Thoracic aorta (tissue), 2 donors: ENCODE measurements at places on chromosomes 12 and 14. TPM values are rescaled to one million over a fixed set of nuclear protein-coding genes. Genes with fewer than 3 reads are reported as not detected.

The PITPNM2 gene
- 14.3 TPM for total RNA-seq

The ABCD2 gene
- total RNA-seq, result 1.1 TPM

The DAO gene
- total RNA-seq, result not detected

The POTEM gene
- total RNA-seq, result not detected

The KLRG1 gene
- 3.0 TPM for total RNA-seq

The PTPRQ gene
- 2.3 TPM for total RNA-seq

The SMAGP gene
- 7.8 TPM for total RNA-seq

DNA sequence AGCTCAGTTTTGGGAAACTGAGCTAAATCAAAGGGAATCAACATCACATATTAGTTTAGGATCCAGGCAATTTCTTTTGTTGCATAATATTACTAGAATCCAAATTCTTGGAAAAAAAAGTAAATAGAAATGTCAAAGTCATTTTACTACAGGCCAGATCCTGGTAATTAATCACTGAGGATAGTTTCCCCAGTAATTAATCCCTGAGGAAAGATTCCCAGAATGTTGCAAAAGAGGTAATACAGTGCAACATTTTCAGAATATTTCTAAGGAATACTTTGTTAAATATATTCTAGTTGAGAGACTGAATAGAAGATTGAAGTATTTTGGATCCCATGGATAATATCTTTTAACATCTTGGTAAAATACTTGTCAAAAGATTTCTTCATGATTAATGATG lies 207.0 kb upstream of the GARIN2 start:
- no peak overlapping the region for H3K27ac ChIP-seq
- no peaks in the 10 kb centered on the region for H3K4me1 ChIP-seq
- H3K27me3 ChIP-seq, result no peaks in the 10 kb centered on the region

DNA sequence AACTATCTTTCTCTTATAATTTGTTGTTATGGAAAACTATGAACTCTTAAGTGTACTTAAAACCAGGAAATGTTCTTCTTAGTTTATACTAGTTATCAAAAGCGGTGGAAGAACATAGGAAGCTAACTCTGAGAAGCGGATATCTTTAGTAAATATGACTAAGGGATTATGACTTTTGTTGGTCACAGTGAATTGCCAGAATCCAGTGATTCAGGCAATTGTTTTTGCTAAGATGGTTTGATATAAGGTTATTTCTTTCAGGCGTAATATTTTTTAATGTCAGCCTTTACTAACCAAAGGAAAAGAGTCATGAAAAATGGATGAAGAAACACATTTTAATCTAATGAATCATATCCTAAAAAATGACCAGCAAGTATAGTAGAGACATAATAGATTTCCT lies 473.5 kb downstream of the FOXG1 start:
- no peaks in the 10 kb centered on the region for H3K36me3 ChIP-seq
- no peak for DNase-seq
- no peak overlapping the region for H3K4me3 ChIP-seq
- H3K4me1 ChIP-seq, result no peaks in the 10 kb centered on the region
- H3K27ac ChIP-seq, result no peak overlapping the region

DNA sequence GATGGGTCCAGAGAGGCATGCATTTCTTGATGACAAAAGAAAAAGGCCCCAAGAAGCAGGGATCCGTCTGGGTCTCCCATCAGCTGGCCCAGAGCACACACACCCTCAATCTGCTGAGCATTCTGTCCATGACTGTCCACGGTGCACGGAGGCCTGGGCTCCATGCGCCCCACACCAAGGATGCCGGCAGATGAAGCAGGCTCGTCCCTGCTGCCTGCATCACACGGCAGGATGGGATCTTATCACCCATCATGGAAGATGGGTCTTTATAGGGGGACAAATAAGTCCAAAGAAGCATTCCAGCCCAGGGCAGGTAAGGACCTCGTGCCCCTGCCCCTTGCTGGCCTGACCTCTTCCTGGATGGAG lies 59.7 kb downstream of the PRIMA1 start:
- no peak overlapping the region for H3K27ac ChIP-seq
- H3K4me1 ChIP-seq, result no peaks in the 10 kb centered on the region
- no peak for DNase-seq
- no peak overlapping the region for H3K4me3 ChIP-seq
- no peaks in the 10 kb centered on the region for H3K36me3 ChIP-seq
- H3K27me3 ChIP-seq, result no peaks in the 10 kb centered on the region

GRCh38 chr14:26175658-26176057 lies 422.2 kb downstream of the NOVA1 start:
- H3K27ac ChIP-seq, result no peak overlapping the region
- DNase-seq, result no peak
- H3K4me3 ChIP-seq, result no peak overlapping the region
- H3K4me1 ChIP-seq, result no peaks in the 10 kb centered on the region
- H3K27me3 ChIP-seq, result no peaks in the 10 kb centered on the region
- H3K36me3 ChIP-seq, result no peaks in the 10 kb centered on the region

DNA sequence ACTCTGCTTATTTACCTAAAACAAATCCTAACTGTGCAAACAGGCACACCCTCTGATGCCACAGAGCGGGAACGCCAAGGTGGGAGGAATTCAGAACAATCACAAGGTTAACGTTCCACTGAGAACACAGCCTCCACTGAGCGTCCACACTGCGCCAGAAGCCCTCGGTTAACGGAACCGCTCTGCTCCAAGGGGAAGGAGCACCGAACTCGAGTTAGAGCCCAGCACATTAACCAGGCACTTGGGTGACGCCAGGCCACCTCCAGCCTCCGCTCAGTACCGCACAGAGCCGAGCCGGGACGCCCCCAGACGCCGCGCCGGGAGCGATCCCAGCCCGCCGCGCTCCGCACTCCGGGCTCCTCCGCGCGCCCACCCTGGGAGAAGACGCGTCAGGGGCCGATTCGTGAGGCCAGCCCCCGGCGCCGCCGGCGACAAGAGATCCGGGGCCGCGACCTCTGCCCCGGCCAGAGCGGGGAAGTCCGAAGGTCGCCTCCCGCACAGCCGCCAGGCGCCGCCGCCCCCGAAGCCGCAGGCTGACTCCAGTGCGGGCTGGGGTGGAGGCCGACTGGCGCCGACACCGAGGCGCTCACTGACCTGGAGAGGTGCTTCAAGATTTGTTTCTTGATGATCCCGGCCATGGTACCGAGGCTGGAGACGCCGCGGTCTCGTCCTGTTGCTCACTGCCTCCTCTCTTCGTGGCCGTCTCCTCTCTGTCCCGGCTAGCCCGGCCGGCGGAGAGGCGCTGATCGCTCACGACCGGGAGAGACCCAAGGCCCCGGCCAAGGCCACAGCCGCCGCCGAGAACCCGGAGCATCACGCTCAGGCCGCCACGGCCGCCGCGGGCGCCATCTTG lies 450 bp downstream of the BLTP3B start:
- H3K27ac ChIP-seq, result peak overlapping the region; percentile 99
- no peaks in the 10 kb centered on the region for H3K27me3 ChIP-seq
- H3K4me1 ChIP-seq, result peaks cover 43% of the 10 kb centered on the region
- no peaks in the 10 kb centered on the region for H3K36me3 ChIP-seq
- peak overlapping the region; percentile 99 for H3K4me3 ChIP-seq
- DNase-seq, result no peak

DNA sequence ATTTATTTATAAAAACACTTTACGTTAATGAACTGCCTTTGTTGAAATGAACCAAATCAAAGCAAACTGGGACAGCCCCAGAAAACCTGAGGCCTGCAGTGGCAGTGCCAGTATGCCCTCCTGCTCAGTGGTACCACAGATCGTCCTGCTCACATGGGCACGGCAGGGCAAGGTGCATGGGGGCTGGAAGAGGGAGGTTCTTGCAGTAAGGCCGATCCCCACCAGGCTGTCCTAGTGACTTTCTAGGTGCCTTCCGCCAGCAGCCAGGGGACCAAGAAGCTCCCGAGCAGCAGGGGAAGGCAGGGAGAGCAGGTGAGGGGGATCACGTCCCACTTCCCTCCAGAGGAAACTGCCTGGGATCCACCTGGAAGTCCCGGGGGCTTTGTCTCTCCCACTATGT lies 63.9 kb downstream of the TESC start:
- no peak for DNase-seq
- no peak overlapping the region for H3K27ac ChIP-seq
- no peak overlapping the region for H3K4me3 ChIP-seq
- H3K27me3 ChIP-seq, result no peaks in the 10 kb centered on the region
- no peaks in the 10 kb centered on the region for H3K4me1 ChIP-seq

- no peaks in the 10 kb centered on the region for H3K36me3 ChIP-seq
- no peak for DNase-seq
- no peaks in the 10 kb centered on the region for H3K4me1 ChIP-seq
- no peak overlapping the region for H3K4me3 ChIP-seq
- H3K27me3 ChIP-seq, result no peaks in the 10 kb centered on the region
These were observed 77.6 kb upstream of the RIC8B start for GRCh38 chr12:106696681-106697417.

- H3K36me3 ChIP-seq, result no peaks in the 10 kb centered on the region
- H3K4me3 ChIP-seq, result no peak overlapping the region
These were observed 379.6 kb downstream of the ETNK1 start for GRCh38 chr12:23004473-23005020.

GRCh38 chr14:54942913-54943312 lies 40.3 kb upstream of the GCH1 start:
- H3K4me1 ChIP-seq, result no peaks in the 10 kb centered on the region
- no peaks in the 10 kb centered on the region for H3K36me3 ChIP-seq
- H3K27me3 ChIP-seq, result no peaks in the 10 kb centered on the region
- no peak for DNase-seq

- no peak overlapping the region for H3K27ac ChIP-seq
- peaks cover 3% of the 10 kb centered on the region for H3K4me1 ChIP-seq
- H3K27me3 ChIP-seq, result peaks cover 10% of the 10 kb centered on the region
- no peak for DNase-seq
- no peaks in the 10 kb centered on the region for H3K36me3 ChIP-seq
These were observed 592 bp upstream of the KCNK10 start for GRCh38 chr14:88323523-88324199.

DNA sequence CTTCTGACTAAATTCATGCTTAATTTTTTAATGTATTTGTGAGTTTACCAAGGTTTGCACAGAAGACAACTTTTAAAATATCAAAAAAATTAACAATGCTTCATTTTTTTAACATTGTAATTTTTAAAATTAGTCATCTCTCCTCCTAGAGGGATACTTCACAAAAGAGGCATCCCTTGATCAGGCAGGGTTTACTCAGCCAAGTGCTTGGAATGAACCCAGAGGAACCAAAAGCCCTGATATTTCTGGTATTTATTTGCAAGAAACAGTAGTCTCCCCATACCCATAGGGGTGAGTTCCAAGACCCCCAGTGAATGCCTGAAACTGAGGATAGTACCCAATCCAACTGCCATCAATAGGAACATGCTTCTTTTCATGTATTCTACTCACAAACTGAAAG lies 52.5 kb downstream of the GARIN6 start:
- no peaks in the 10 kb centered on the region for H3K27me3 ChIP-seq
- peaks cover 3% of the 10 kb centered on the region for H3K4me1 ChIP-seq
- no peak overlapping the region for H3K4me3 ChIP-seq
- H3K27ac ChIP-seq, result no peak overlapping the region
- DNase-seq, result no peak
- H3K36me3 ChIP-seq, result no peaks in the 10 kb centered on the region

DNA sequence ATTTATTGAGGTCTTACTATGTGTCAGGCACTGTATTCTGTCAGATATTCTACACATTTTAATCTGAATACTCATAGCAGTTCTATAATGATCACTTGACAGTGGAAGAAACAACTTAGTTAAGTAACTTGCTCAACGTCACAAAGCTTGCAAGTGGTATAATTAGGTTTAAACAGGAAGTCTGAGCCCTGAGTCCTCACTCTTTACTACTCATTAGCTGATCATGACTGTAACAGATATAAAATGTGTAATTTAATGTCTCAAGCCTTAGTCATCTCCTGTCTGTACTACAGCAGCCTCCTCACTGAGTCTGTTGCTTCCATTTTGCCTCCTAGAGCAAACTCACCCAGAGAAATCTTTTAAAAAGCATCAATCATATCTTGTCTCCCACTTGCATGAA lies 38.9 kb downstream of the PPP4R4 start:
- no peak overlapping the region for H3K4me3 ChIP-seq
- no peaks in the 10 kb centered on the region for H3K36me3 ChIP-seq
- no peaks in the 10 kb centered on the region for H3K4me1 ChIP-seq
- H3K27ac ChIP-seq, result no peak overlapping the region
- DNase-seq, result no peak

DNA sequence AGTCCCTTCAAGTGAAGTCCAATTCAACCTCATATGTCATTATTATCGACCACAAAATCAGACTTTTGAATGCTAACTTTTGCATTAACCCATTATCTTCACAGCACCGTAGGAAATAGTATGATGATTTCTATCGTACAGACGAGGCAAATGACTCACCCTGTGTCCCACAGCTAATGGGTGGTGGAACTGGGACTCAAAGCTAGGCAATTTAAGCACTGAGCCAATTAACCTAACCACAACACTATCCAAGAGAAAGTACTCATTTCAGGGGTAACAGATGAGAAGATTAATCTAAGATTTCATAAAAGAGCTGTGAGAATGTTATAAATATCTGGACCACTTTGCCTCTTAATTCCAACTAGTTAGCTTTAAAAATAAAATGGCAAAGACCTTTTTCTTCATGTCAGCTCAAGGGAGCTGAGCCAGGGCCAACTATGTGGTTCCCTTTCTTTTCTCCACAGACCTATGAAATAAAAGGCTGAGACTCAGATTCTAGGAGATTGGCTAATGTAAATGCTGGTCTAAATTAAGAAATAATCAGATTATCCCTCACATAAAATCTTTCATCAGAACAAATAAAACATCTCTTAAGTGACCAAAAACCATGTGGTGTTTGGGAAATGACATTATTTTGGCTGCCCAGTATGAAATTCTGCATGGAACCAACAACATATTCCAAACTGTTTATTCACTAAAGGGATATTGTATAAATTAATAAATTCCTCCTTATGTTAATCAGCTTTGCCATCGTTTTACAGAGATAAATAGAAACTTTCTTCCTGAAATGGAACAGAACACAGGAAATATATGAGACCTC lies 4.9 kb downstream of the PTGER2 start:
- H3K27me3 ChIP-seq, result no peaks in the 10 kb centered on the region
- H3K4me1 ChIP-seq, result peaks cover 8% of the 10 kb centered on the region
- no peak overlapping the region for H3K27ac ChIP-seq
- no peaks in the 10 kb centered on the region for H3K36me3 ChIP-seq

GRCh38 chr12:120230326-120230973 lies 29.5 kb upstream of the RPLP0 start:
- peak; percentile 38 for DNase-seq
- H3K4me3 ChIP-seq, result peak overlapping the region; percentile 44
- peak overlapping the region; percentile 90 for H3K27ac ChIP-seq
- no peaks in the 10 kb centered on the region for H3K27me3 ChIP-seq
- no peaks in the 10 kb centered on the region for H3K36me3 ChIP-seq

DNA sequence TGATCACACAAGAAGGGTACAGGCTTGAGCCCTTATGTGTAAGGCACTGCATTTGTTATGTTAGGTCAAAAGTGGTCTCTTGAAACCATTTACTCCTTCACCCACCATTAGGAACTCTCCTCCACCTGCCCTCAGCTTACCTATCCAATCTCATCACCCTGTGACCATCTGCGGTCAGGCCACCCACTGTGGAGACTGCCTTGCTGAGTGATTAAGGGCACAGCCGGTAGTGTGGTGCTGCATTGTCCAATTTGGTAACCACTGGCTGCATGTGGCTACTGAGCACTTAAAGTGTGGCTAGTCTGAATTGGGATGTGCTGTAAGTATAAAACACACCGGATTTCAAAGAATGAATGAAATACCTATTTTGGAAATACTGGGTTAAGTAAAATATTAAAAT lies 177.1 kb upstream of the PARP11 start:
- H3K4me3 ChIP-seq, result no peak overlapping the region
- H3K4me1 ChIP-seq, result no peaks in the 10 kb centered on the region
- no peaks in the 10 kb centered on the region for H3K36me3 ChIP-seq
- no peak for DNase-seq
- H3K27me3 ChIP-seq, result no peaks in the 10 kb centered on the region
